ENCODE measurements at places on chromosomes 7 and 10.

DNA sequence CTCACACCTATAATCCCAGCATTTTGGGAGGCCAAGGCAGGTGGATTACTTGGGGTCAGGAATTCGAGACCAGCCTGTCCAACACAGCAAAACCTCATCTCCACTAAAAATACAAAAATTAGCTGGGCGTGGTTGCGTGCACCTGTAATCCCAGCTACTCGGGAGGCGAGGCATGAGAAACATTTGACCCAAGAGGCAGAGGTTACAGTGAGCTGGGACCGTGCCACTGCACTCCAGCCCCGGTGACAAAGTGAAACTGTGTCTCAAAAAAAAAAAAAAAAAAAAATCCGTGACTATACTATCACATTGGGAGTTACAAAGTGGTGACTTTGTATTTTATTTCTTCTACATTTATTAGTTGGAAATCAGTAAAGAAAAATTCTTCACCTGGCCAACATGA, 101.2 kb downstream of the EPC1 start:
- DNase-seq, result no peak

GRCh38 chr7:65475734-65476319, 102.2 kb downstream of the ZNF92 start:
- no peak for DNase-seq

GRCh38 chr7:55306331-55306730, 58.8 kb upstream of the LANCL2 start:
- DNase-seq, result no peak

DNA sequence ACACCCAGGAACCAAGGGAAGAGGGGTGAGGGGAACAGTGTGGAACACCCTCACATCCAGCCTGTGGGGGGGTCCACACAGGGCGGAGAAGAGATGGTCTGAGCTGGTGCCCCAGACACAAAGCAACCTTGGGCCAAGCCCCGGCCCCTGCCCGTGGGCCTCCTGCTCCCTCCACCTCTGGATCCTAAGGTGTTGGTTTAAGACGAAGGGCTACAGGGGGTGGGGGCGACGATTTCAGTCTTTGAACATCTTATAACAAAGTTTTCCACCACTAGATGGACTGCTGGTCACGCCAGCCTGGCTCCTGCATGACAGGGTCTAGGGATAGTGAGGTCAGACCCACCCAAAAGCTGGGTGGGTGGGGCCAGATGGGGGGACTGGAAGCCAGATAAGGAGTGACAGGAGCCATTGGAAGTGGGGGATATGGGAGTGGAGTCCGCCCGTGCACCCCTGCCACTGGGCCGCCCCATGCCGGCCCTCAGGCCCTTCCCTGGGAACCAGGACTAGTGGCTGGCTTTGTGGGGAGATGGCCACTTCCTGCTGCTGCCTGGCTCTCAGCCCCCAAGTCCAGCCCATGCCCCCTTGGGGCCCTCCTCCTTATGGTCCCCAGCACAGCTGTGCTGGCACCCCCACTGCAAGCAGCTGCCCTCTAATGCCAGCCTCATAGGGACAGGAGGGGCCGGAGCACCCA, 98.4 kb downstream of the RGS10 start:
- DNase-seq, result no peak

DNA sequence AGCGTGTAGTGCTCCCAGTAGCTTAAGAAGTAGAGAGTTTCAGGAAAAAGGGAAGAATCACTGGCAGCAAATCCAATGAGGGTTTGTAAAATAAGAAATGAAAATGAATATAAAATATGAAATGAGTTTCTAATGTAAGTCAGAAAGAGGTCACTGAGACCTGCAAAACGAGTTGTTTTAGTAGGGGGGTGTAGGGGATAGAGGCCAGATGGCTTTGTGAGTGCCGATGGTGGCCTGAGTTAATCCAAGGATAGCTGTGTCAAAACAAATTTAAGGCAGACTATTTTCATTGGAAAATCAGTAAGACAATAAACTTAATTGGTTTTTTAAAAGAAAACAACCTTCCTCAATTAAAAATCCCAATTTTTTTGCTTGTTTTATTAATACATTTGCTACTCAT, 745 bp upstream of the ASB15 start:
- no peak for DNase-seq

DNA sequence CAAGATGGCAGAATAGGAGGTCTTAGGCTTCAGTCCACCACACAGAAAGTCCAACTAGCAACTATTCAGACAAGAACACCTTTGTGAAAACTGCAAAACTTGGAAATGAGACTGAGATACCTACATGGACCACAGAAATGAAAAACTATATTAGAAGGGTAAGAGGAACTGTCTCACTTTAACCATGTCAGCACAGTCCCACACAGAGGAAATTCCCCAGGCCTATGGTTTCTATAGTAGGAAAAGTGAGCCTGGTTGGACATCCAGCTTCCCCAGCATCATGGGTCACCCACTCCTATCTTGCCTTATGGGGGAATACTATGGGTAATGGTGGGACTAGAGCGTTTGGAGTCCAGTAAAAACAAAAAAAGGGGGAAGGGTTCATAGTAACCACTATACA, 38.8 kb upstream of the CDK6 start:
- no peak for DNase-seq

GRCh38 chr10:119652361-119652730, 1.2 kb downstream of the BAG3 start:
- DNase-seq, result no peak

GRCh38 chr7:38756521-38756920, 125.3 kb upstream of the AMPH start:
- DNase-seq, result no peak

DNA sequence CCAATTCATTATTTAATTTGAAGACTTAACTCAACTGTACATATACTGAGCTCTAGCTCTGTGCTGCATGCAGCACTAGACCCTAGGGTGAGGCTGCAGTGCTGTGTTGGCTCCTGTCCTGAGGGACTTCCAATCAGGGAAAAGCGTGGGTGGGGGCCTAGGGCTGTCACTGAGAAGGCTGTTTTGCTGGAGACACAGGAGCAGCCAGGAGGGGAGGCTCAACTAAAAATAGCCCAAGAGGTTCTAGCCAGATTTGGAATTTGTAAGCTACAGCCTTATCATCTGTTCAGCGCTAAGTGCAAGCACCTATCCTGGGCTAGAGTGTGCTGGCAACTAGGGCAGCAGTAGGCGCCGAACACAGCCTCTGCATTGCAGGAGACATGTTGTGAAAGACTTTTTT, 121.1 kb downstream of the VWC2 start:
- DNase-seq, result no peak

GRCh38 chr7:16840094-16840493, 35.3 kb upstream of the AGR2 start:
- no peak for DNase-seq

GRCh38 chr7:137539111-137539715, 195.7 kb upstream of the PTN start:
- DNase-seq, result no peak

- DNase-seq, result no peak
These were observed 50.5 kb upstream of the TRIM8 start for GRCh38 chr10:102593804-102594079.

DNA sequence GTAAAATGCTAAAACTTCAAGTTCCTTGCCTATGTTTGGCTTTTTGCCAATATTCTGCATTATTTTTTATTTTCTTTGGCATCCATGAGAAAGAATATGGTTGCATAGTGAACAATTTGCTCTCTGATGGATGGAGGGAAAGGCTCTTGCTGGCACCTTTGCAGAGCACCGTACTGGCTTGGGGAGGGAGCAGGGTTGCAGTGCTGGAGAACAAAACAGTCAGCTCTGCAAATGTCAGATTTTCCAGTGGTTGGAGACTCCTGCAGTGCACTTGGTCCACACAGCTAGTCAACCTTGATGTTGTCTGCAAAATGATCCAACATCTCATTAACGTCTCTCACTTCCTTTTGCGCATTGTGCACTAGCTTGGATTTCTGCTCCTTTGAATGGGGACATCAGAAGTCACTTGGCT, 100.8 kb downstream of the ANLN start:
- no peak for DNase-seq

GRCh38 chr7:132965951-132966350, 115.9 kb downstream of the CHCHD3 start:
- DNase-seq, result no peak

DNA sequence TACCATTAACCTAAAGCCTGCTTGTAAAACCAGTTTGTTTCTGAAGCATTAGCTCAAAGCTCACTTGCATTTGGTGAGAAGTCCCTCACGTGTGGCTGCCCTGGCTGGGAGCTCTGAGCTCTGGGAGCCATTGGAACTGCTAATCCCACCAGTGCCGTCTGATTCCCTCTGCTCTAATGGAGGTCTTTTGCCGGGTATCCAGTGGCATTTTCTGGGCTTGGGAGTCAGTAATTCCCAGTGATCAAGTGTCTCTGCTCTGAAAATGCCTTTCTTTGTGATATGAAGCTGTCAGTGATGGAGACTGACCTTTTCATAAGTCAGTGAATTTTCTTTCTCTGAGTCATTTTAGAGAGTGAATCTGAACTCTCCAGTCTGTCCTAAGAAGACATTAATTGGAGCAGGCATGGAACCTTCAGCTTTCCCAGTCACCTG, 36.9 kb upstream of the FAM20C start:
- DNase-seq, result no peak

- no peak for DNase-seq
These were observed 9.4 kb downstream of the BZW2 start for GRCh38 chr7:16655394-16655793.

DNA sequence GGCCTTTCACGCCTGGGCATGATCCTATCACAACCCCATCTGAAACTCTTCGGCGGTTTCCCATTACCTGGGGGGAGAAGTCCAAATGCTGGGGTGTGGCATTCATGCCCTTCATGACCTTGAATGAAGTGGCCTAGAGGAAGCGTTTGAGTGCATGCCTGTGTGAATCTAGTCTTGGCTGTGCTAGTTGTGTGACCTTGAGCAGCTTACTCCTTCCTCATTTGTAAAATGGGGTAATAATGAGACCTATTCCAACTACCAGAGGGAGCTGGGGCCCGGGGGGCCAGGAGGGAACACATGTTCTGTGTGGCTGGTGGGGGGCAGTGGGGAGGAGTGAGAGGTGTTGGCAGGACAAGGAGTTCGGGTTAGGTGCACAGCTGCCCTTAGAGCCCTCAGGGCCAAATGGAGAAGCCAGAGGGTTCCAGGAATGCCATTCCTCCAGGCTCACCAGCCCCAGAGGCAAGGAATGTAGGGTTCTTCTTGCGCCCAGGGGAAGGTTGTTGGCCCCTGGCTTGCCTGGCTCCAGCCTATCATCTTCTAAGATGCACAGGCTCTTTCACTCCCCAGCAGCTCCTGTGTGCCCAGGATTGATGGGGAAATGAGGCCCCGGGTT, 21.3 kb upstream of the TBRG4 start:
- no peak for DNase-seq

GRCh38 chr7:83835424-83835823, 186.5 kb upstream of the SEMA3E start:
- no peak for DNase-seq

DNA sequence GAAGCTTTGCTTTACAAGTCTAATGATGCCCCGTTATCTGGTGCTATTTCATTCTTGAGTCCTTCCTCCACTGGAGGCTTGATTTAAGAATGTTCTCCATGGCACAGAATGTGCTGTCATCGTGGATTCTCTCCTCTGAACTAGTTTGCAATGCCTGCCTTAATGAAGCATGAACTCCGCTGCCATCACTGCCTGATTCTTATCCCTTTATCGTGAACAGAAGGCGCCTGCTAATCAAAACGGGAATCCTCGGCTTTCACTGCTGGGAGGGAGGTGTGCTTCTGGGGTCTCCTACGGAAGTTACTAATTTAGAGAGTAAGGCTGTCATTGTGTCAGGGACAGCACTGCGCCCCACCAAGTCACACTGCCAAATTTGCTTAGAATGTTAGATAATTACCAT, 56.2 kb downstream of the ITGB1 start:
- no peak for DNase-seq

- DNase-seq, result no peak
These were observed 13.1 kb upstream of the FAM204A start for GRCh38 chr10:118355234-118355633.

DNA sequence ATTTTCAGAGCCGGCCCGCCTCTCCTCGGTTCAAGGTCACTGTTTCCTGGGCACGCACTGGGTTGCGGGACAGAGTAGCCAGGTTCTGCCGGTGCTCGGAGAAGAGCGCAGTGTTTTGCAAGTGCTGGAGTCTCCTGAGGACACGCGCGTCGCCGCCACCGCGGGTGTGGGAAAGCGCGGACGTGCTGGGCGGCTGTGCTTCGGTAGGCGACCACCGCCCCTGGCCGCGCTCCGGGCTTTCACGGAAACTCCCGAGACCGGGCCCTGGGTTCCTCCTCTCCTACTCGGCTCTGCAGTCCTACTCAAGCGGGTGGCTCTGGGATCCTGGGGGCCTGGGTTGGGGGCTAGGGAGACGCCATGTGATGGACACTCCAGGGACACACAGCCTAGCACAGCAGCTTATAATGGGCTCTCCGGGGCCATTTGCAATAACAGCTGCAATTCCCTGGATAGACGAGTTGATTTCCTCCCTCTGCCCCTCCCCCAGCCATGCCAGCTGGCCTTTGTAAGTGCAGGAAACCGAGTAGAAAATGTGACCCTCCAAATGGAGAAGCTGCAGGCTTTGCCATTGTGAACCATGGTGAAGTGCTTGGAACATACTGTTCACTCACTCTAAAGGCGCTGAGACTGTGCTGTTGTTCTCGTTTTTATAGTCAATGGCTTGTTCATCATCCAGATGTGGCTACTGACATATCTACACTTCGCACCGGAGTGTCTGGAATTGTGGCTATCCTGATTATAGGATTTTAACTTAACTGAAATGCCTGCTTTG, 2.1 kb downstream of the FRAT1 start:
- no peak for DNase-seq

- no peak for DNase-seq
These were observed 12.8 kb upstream of the FMC1 start for GRCh38 chr7:139328375-139328774.

DNA sequence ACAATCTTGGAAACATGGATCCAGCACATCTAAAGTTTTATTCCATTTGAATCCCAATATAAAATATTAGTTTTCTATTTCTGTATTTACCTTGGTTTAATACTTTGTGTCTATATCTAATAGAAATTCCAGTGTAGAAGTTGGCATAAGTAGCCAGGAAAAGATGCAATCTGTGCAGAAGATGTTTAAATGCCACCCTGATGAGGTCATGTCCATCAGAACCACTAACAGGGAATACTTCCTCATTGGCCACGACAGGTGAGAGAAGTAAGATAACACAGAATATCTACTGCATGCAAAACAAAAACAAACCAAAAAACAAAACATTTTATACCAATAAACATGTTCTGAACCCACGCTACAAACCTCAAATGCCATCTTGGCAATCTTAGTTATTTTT, 15.7 kb downstream of the PLEKHS1 start:
- no peak for DNase-seq

GRCh38 chr10:76297780-76298281, 866.4 kb downstream of the LRMDA start:
- no peak for DNase-seq

DNA sequence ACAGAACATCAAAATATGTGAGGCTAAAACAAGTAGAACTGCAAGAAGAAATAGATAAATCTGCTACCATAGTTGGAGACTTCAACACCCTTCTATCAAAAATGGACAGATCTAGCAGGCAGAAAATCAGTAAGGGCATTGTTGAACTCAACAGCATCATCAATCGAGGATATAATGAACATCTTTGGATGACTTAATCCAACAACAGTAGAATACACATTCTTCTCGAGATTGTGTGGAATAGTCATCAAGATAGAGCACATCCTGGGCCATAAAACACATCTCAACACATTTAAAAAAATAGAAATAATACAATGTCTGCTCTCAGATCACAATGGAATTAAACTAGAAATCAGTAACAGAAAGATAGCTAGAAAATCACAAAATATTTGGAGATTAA, 9.9 kb downstream of the IGFBP1 start:
- no peak for DNase-seq

- no peak for DNase-seq
These were observed 467.9 kb upstream of the PODXL start for GRCh38 chr7:132024290-132024689.

- DNase-seq, result no peak
These were observed 346.7 kb downstream of the NRG3 start for GRCh38 chr10:82221601-82222149.

All from activated T-helper 9 cell treated with anti-CD3 and anti-CD28 coated beads, Interleukin-2, amount 50 U/mL, for 16 hours (primary cell).